ENCODE measurements at places on chromosomes 2 and 18.

GRCh38 chr18:48228841-48229240, 180.3 kb downstream of the ZBTB7C start:
- DNase-seq, result no peak

GRCh38 chr2:112706170-112706664, 14.6 kb upstream of the NT5DC4 start:
- no peak for DNase-seq

DNA sequence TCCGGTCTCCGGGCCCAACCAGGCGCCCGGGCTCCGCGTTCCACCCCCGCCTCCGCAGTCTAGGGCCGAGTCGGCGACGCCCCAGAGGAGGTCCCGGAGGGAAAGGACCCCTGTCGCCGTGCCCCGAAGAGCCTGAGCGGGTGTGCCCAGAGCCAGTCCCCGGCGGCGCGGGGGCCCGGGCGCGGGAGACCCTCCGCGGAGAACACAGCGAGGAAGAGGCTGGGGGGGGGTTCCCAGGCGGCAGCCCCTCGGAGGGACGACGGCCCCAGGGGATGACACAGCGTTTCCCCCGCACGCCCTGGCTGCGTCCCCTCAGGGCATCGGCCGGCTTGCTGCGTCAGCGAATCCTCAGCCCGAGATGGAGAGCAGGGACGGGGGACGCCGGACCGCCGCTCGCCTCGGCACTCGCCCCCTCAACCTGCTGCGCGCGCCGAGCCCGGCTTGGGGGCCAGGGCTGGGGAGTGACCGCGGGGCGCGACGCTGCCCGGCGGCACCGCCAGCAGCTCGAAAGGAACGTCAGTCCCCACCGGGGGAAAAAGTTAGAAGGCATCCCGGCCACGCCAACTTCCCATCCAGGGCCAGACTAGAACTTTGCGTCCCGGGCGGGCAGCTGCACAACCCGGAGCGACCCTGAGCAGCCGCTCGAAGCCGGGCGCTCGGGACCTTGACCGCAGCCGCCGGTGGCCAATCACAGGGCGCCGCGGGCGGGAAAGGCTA, 711 bp downstream of the SFXN5 start:
- DNase-seq, result peak; percentile 43

GRCh38 chr2:37858400-37858711, 66.7 kb upstream of the RMDN2 start:
- no peak for DNase-seq

DNA sequence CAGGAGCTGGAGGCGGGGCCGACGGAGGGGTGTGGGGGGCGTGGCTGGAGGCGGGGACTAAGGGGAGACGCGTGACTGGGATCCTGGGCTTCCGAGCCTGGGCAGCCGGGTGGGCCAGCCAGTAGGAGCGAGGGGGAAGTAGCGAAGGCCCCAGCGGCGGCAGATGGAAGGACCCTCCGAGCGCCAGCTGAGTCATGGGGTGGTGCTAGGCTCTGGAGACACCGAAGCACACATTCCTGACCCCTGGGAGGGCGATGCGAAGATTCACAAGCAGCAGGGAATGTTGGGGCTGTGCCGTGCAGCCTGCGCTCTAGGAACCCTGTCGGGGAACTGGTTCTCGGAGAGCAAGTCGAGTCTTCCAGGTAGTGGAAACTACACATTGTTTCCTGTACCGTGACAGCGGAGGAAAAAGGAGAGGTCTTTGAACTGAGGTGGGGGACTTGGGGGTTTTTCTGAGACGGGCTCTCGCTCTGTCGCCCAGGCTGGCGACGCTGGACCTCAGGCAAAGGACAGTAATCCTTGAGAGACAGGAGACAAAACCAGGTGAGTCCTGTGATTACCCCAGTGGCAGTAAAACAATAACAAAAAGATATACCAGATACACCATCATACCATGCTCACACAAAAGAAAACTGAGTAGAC, 650 bp upstream of the AFG3L2 start:
- no peak for DNase-seq

DNA sequence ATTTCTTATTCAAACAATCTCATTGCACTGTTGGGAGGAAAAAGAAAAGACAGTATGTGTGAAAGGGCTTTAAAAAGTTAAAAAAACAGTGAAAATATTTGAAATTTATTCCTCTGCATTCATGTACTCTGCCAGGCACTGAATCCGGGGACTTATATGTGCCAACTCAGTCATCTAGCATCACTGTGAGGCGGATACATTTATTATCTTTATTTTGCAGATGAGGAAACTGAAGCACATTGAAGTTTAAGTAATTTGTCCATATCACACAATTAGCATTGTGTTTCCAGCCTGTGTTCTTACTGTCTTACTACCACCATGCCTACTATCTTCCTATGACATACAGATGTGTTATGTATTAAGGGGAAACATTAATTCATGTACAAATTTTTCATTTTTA, 1.8 kb downstream of the LCLAT1 start:
- no peak for DNase-seq

DNA sequence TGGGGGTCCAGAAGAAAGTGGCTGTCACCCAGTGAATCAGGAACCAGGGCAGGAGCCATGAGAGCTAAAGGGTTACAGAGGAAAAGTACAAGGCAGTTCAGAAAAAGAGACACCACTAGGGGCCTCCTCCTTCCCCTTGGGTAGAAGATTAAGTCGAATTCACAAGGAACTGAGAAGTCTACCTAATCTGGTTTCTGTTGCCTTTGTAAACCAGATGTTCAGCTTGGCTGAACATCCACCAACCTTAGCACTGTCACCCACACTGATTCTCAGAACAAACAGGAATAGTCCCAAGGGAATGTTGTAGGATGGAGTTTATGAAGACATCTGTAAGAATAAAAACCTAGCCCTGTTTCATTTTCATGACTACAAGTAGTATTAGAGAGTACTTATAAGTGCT, 90.4 kb upstream of the NOSTRIN start:
- DNase-seq, result no peak

GRCh38 chr18:78566720-78567119, 412.9 kb upstream of the SALL3 start:
- no peak for DNase-seq

- DNase-seq, result no peak
Observed at GRCh38 chr2:242034138-242034537, 164.6 kb downstream of the RTP5 start.

DNA sequence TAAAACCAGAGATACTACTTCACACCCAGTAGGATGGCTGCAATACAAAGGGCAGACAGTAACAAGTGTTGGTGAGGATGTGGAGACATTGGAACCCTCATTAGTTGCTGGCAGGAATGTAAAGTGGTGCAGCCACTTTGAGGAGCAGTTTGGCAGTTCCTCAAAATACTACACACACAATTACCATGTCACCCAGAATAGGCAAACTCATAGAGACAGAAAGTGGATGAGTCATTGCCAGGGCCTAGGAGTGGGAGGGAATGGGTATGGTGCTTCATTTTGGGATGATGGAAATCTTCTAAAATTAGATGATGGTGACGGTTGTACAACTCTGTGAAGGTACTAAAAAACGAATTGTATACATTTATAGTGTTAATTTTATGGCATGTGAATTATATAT, 54.8 kb downstream of the ATP9B start:
- DNase-seq, result no peak

DNA sequence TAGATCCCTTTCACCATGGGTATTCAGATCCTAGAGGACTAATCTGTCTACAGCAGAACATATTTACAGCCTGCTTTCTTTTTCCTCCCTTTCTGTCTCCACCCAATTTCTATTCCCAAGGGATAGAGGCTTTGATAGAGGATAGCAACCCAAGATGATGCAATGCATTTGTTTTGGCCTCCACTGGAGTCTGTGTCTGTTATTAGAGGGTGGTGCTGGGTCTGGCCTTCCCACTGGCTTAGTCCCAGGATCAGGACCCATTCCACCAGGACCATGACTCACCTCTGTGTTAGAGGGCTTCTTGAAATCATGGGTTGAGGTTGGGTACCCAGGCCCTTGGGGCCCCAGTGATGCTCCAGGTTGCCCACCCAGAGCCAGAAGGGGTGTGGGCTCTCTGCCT, 239.7 kb upstream of the TNP1 start:
- no peak for DNase-seq

- DNase-seq, result no peak
Observed at GRCh38 chr2:108407864-108408729, 30.3 kb downstream of the SULT1C4 start.

- no peak for DNase-seq
Observed at GRCh38 chr2:99365661-99366060, 28.5 kb downstream of the EIF5B start.

Data from activated CD4-positive, alpha-beta T cell treated with anti-CD3 and anti-CD28 coated beads for 24 hours (primary cell).